ENCODE measurements at places on chromosomes 5 and 9. TPM values are rescaled to one million over a fixed set of nuclear protein-coding genes. Genes with fewer than 3 reads are reported as not detected.

DNA sequence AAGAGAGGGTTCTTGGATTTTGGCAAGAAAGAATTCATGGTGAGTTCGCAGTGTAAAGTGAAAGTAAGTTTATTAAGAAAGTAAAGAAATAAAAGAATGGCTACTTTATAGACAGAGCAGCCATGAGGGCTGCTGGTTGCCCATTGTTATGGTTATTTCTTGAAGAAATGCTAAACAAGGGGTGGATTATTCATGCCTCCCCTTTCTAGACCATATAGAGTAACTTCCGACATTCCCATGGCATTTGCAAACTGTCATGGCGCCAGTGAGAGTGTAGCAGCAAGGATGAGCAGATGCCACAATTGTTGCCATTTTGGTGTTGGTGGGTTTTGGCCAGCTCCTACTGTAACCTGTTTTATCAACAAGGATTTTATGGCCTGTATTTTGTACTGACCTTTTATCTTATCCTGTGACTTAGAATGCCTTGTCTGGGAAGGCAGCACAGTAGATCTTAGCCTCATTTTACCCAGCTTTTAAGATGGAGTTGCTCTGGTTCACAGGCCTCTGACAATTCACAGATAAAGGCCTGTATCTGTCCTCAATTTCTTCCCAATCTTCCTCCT is 1026.1 kb upstream of the DMAC1 start:
- no peaks in the 10 kb centered on the region for H3K36me3 ChIP-seq
- no peaks in the 10 kb centered on the region for H3K4me1 ChIP-seq
- no peak for DNase-seq
- no peaks in the 10 kb centered on the region for H3K27me3 ChIP-seq
- H3K4me3 ChIP-seq, result no peak overlapping the region
- H3K27ac ChIP-seq, result no peak overlapping the region

Gene NEUROG1
- total RNA-seq, result not detected

- no peaks in the 10 kb centered on the region for H3K36me3 ChIP-seq
- DNase-seq, result peak; percentile 40
- H3K27ac ChIP-seq, result peak overlapping the region; percentile 31
- peak overlapping the region; percentile 42 for H3K4me3 ChIP-seq
- H3K4me1 ChIP-seq, result peaks cover 5% of the 10 kb centered on the region
Measured at GRCh38 chr9:107425101-107426025, 64.2 kb downstream of the KLF4 start.

DNA sequence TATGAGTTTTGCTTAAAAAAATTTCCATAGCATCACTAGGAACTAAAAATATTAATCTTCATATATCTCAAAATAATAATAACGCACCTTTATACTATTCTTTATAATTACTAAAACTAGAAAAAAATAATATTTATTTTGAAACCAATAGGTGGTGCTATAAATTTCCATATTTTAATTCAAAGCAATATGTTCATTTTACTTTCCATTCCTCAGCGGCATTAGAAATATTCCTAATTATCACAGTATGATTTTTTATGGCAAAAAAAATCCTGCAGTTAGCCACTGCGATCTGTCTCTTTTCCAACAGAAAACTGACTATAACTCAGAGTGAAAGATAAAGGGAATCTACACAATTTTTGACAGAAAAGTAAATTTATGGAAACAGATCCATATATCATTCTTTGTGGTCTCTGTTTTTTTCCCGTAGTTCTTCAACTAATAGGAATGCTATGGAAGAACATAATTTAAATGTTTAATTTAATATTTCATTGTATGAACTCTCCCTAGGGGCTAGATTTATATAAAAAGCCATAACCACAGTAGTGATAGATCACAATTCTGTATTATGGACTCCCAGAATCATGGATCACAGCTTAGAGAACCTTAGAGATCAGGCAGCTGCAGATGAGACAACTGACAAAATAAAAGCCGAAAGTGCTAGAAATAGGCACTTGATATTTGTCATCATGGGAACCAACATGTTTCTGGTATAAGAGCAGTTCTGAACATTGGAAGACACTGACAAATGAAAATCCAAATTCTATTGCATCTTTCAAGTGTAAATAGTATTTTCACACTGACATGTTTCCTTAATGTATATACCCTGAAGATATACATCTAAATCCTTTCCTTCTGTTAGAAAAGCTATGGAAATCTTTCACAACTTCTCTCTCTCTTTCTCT is 167.7 kb upstream of the MPDZ start:
- H3K36me3 ChIP-seq, result no peaks in the 10 kb centered on the region
- peak overlapping the region; percentile 37 for H3K4me3 ChIP-seq
- DNase-seq, result no peak
- H3K27ac ChIP-seq, result peak overlapping the region; percentile 63
- peaks cover 42% of the 10 kb centered on the region for H3K4me1 ChIP-seq

Gene F12
- total RNA-seq, result 1.2 TPM

Gene IL7R
- 1.0 TPM for total RNA-seq

Gene FBXO10
- total RNA-seq, result 49.8 TPM

Gene TRAF2
- total RNA-seq, result 3.5 TPM

Gene PPP2R2B
- 0.76 TPM for total RNA-seq

Gene CD14
- total RNA-seq, result 16.2 TPM

Gene PDE4D
- total RNA-seq, result 223 TPM

GRCh38 chr5:36744773-36745589 is 131.6 kb upstream of the NIPBL start:
- peak; percentile 8 for DNase-seq
- H3K4me1 ChIP-seq, result peaks cover 8% of the 10 kb centered on the region
- H3K27me3 ChIP-seq, result no peaks in the 10 kb centered on the region
- peak overlapping the region; percentile 65 for H3K27ac ChIP-seq
- H3K36me3 ChIP-seq, result no peaks in the 10 kb centered on the region

DNA sequence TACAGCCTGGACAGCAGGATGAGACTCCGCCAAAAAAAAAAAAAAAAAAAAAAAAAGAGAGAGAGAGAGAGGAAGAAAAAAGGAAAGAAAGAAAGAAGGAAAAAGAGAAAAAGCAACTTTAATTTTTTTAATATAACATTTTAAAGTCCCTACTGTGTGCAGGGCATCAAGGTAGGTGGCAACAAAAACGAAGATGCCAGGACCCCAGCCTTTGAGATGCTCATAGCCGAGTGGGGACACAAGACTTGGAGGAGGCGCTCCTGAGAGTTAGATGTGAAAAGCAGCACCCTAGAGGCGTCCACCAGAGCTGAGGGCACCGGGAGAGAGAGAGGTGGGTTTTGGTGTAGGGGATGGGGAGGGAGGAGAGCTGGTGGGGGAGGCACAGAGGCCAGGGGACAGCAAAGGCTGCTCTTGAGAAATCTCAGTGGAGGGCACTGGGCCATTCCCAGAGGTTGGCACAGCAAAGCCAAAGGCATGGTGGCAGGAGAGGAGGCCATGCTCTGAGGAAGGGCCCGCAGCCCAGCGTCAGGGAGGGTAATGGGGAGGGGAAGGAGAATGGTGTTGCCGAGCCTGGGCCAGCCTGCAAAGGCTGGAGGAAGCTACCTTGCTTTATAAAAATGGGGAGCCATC is 135.6 kb downstream of the C9orf50 start:
- H3K4me1 ChIP-seq, result peaks cover 42% of the 10 kb centered on the region
- H3K27ac ChIP-seq, result peak overlapping the region; percentile 98
- no peak for DNase-seq

Gene LIFR
- total RNA-seq, result 233 TPM

- peaks cover 17% of the 10 kb centered on the region for H3K4me1 ChIP-seq
- no peaks in the 10 kb centered on the region for H3K27me3 ChIP-seq
- H3K36me3 ChIP-seq, result no peaks in the 10 kb centered on the region
- H3K4me3 ChIP-seq, result no peak overlapping the region
Measured at GRCh38 chr5:143120460-143121134, 282.9 kb downstream of the NR3C1 start.

GRCh38 chr5:58188262-58188651 is 271.6 kb downstream of the PLK2 start:
- no peak overlapping the region for H3K27ac ChIP-seq
- no peak for DNase-seq
- H3K27me3 ChIP-seq, result no peaks in the 10 kb centered on the region
- no peaks in the 10 kb centered on the region for H3K36me3 ChIP-seq
- H3K4me3 ChIP-seq, result no peak overlapping the region

All from gastrocnemius medialis (tissue), 4 donors.